Thoracic aorta (tissue), 2 donors: ENCODE measurements at places on chromosomes 2 and 18. TPM values are rescaled to one million over a fixed set of nuclear protein-coding genes. Genes with fewer than 3 reads are reported as not detected.

- DNase-seq = no peak
These were observed 38.8 kb upstream of the UBE2F start for GRCh38 chr2:237927986-237928385.

DNA sequence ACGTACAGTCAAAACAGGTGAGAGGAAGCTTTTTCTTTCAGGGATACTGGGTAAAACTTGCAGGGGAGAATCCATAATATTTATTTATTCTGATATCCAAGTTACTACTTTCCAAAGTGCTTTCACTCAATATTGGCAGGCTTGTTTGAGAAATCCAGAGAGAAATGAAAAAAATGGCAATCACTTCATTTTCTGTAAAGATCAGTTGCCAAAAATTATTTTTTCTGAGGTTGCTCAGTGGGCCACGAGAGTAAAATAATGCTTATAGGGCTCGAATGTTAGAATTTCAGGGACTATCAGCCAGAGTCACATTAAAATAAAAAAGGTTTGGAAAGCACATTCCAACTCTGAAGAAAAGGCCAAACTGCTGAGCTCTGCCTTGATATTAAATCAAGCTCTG is 324.6 kb upstream of the RND3 start:
- DNase-seq = no peak

- no peak for DNase-seq
These were observed 104.4 kb upstream of the CBLN2 start for GRCh38 chr18:72648481-72648960.

GRCh38 chr2:239884875-239885274 is 140.3 kb downstream of the NDUFA10 start:
- no peak for DNase-seq

- no peak for DNase-seq
These were observed 219.1 kb downstream of the TRIB2 start for GRCh38 chr2:12935796-12936195.

DNA sequence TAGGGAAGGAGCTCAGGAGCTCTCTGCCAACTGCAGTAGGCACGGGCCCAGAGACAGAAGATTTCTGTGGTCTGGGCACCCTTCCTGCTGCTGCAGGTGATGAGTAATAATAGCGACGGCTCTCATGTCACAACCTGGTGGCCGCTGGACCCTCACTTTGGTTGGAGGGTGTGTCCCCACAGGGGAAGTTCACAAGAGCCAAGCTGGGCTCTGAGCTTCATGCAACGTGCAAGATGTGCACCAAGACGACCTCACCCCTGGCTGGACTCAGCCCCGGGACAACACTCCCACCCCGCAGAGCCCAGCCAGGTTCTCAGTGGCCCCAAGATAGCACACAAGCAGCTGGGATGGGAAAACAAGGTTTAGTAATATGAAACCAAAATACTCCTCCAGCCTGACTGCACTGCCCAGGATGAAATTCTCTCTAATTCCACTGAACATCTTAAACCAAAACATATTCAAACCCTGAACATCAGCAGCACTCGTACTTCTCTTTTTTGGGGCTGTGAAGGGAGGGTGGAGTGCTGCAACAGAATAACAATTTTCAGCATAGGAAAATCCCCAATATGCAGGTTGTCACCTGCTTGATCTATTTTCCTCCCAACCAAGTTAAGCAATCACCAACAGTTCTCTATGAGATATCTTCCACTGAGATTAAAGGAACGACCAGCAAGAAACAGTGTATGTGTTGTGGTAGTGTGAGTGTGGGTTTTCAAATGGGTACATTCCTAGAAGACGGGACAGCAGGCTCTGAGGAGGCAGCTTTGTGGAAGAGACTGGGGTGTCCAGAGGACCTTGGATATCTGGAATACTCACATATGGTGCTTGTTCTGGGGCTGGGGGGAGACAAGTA is 26.5 kb downstream of the BCL2 start:
- DNase-seq = no peak

- no peak for DNase-seq
These were observed 87.5 kb upstream of the RASGRP3 start for GRCh38 chr2:33388996-33389395.

DNA sequence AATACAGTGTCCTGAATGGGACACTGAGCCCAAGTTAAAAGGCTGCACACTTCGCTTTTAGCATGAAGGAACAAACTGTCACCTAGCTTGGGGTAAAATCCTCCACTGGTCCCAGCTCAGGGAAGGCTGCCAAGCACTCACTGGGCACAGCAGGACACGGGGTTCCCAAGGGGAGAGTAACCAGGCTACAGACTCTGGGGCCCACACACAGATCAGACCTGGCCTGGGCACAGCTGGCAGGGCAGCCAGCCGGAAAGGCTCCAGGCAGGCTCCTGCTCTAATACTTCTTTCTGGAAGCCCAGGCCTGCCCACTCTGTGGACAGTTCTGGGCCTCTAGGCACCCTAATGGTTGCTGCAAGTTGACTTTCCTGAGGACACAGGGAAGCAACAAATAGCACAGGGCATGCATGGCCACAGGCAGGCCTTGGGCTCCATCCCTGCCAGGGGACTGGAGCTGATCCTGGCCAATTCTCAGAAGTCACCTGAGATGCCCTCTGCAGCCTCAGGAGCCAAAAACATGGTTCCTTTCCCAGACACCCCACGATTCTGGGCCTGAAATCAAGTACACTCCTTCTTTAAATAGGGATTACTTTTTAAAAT is 18.7 kb upstream of the SULT1C3 start:
- no peak for DNase-seq

GRCh38 chr2:137261881-137262585 is 496.7 kb downstream of the THSD7B start:
- no peak for DNase-seq

- no peak for DNase-seq
These were observed 143.5 kb upstream of the SP5 start for GRCh38 chr2:170571612-170572011.

GRCh38 chr18:80231151-80231550 is 16.2 kb downstream of the PARD6G start:
- no peak for DNase-seq

- DNase-seq = no peak
These were observed 201.0 kb downstream of the CAMKMT start for GRCh38 chr2:44562737-44563136.

GRCh38 chr18:13112982-13113381 is 105.6 kb upstream of the LDLRAD4 start:
- no peak for DNase-seq

GRCh38 chr2:162327134-162327769 is 8.8 kb upstream of the IFIH1 start:
- DNase-seq = no peak

- no peak for DNase-seq
These were observed 1081.5 kb upstream of the ZEB2 start for GRCh38 chr2:145601361-145601925.

- DNase-seq = no peak
These were observed 193.3 kb downstream of the ANKRD30B start for GRCh38 chr18:14941256-14941655.

Gene AOX1
- total RNA-seq = 69.9 TPM

Gene RAB6C
- total RNA-seq = 0.68 TPM

Gene RNU2-63P
- total RNA-seq = not detected

Gene MLPH
- total RNA-seq = 2.0 TPM

Gene PASK
- 3.5 TPM for total RNA-seq
